Stimulated activated CD8-positive, alpha-beta memory T cell treated with anti-CD3 and anti-CD28 coated beads, Interleukin-7, amount 100 ng/mL, for 1 hour (primary cell): ENCODE measurements at places on chromosomes 5 and 9.

DNA sequence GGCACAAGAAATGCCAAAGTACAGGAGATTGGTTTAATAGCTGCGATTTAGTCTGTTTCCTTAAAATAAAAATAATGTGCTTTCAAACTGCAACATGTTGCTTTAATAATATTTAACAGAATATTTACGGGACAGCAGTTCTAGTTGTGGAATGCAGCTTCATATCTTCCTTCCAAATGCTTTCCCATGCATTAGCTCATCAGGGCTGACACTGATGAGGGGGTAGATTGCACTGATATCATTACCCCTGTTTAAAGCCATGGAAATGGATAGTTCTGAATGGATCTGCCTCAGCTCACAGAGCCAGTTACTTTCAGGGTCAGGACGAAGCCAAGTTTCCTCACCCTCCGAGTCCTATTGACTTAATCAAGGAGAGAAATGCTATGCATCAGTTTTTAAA lies 93.2 kb upstream of the OSMR start:
- no peak for DNase-seq

GRCh38 chr5:92761585-92761984 lies 819.4 kb downstream of the NR2F1-AS1 start:
- no peak for DNase-seq

- DNase-seq: no peak
These were observed 24.2 kb upstream of the SHISAL2B start for GRCh38 chr5:64666078-64666477.

- no peak for DNase-seq
These were observed 113.3 kb upstream of the LPCAT1 start for GRCh38 chr5:1636981-1637638.

- no peak for DNase-seq
These were observed 648.0 kb downstream of the BRINP1 start for GRCh38 chr9:118721276-118721675.
